ENCODE measurements at places on chromosomes 5 and 9.

DNA sequence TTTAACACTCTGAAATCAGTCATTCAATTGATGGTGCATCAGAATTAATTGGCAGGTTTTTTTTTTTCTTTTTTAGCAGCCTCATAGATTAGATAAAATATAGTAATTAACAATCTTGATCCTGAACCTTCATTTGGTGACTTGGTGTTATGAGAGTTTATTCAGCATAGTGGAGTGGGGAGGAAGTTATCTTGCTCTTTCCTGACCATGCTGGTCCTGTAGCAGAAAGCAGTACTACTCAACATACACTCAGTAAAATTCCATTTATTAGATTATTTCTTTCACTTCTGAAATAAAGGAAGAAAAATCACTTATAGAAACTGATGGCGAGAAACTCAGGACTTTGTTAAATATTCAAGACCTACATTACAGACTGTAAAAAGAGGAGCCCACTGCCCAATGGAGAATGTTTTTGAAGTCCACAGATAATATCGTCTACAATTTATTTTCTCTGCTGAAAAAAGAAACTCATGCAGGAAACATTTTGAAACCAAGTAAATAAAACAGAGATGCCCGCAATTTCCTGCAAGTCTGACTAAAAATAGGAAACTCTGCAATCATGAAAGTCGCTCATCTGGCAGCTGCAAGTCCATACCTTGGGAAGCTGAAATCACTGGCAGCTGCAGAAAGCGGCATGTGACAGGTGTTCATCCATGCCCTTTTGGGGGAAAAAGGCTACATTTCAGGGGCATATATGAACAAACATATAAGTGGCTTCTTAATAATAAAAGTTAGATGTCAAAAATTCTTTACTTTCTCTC, 233.2 kb upstream of the RFX3 start:
- H3K27me3 ChIP-seq: no peaks in the 10 kb centered on the region
- no peaks in the 10 kb centered on the region for H3K4me1 ChIP-seq

GRCh38 chr5:664994-665360, 28.2 kb downstream of the TPPP start:
- no peak overlapping the region for H3K27ac ChIP-seq
- no peaks in the 10 kb centered on the region for H3K27me3 ChIP-seq
- H3K4me3 ChIP-seq: no peak overlapping the region
- H3K36me3 ChIP-seq: no peaks in the 10 kb centered on the region
- peaks cover 11% of the 10 kb centered on the region for H3K4me1 ChIP-seq
- no peak for DNase-seq

GRCh38 chr9:4936823-4937222, 48.2 kb upstream of the JAK2 start:
- DNase-seq: no peak
- no peak overlapping the region for H3K4me3 ChIP-seq
- H3K36me3 ChIP-seq: no peaks in the 10 kb centered on the region

DNA sequence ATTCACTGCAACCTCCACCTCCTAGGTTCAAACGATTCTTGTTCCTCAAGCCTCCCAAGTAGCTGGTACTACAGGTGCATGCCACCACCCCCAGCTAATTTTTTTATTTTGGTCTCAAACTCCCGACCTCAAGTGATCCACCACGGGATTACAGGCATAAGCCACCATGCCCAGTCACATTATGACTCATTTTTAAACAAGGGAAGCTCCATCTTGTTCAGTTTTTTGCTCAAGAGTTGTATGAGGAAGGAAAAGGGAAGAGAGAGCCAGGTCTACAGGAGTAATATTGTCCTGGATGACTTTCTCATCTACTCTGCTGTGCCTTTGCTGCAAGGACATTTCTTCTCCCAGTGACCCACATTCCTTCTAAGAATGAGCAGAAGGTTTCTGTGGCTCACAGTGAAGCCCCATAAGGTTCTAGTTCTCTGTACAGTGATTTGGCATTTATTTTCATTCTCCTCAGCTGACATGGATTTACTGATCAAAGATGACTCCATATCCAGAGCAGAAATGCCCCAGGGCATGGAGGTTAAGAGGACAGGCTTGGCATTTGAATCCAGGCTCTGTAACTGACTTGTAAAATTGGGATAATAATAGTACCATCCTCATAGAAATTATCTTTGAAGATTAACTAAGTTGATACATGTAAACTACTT, 153.5 kb downstream of the CDH6 start:
- H3K27me3 ChIP-seq: no peaks in the 10 kb centered on the region
- no peaks in the 10 kb centered on the region for H3K4me1 ChIP-seq
- H3K4me3 ChIP-seq: no peak overlapping the region
- DNase-seq: no peak

- no peaks in the 10 kb centered on the region for H3K4me1 ChIP-seq
- no peak for DNase-seq
These were observed 60.5 kb downstream of the TARS1 start for GRCh38 chr5:33501260-33501659.

GRCh38 chr5:2670940-2671339, 80.5 kb downstream of the IRX2 start:
- H3K27me3 ChIP-seq: no peaks in the 10 kb centered on the region
- no peaks in the 10 kb centered on the region for H3K4me1 ChIP-seq

DNA sequence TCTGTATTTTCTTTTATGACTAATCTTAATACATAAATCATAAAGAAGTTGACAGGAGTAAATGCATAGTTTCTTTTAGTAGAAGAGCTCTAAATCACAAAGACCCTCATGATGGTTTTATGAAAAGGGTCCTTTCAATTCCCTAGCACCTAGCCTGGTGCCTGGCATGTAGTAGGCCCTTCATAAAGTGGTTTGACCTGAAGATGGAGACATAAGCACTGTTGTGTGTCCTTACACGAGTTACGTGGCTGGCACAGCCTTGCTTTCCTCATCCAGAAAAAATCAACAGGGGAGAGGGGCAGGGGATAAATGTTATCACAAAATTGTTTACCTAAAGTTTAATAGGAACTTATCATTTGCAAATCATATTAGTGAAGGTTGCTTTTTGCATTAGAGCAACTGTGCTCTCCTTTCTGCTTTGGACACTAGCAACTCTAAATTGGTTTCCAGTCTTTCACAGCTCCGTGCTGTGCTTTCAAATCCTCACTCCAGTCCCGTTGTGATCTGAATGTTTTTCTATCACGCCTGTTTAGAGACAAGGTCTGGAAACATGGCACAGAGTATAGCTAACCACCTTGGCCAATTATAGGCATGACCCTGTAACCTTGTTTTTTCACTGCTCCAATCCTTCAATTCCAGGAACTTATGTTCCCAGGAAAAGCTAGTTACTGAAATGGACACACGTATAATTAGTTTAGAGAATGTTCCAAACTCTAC, 55.7 kb downstream of the ARL15 start:
- no peak for DNase-seq
- no peaks in the 10 kb centered on the region for H3K27me3 ChIP-seq
- H3K27ac ChIP-seq: no peak overlapping the region
- H3K36me3 ChIP-seq: no peaks in the 10 kb centered on the region
- H3K4me1 ChIP-seq: no peaks in the 10 kb centered on the region
- H3K4me3 ChIP-seq: no peak overlapping the region

- DNase-seq: no peak
- H3K36me3 ChIP-seq: no peaks in the 10 kb centered on the region
- H3K27me3 ChIP-seq: no peaks in the 10 kb centered on the region
- H3K4me1 ChIP-seq: no peaks in the 10 kb centered on the region
- H3K27ac ChIP-seq: no peak overlapping the region
- no peak overlapping the region for H3K4me3 ChIP-seq
These were observed 195.6 kb upstream of the TNC start for GRCh38 chr9:115313545-115313944.

- DNase-seq: no peak
- no peak overlapping the region for H3K27ac ChIP-seq
- peaks cover 9% of the 10 kb centered on the region for H3K36me3 ChIP-seq
- no peak overlapping the region for H3K4me3 ChIP-seq
These were observed 45.5 kb downstream of the ECPAS start for GRCh38 chr9:111438541-111439235.

DNA sequence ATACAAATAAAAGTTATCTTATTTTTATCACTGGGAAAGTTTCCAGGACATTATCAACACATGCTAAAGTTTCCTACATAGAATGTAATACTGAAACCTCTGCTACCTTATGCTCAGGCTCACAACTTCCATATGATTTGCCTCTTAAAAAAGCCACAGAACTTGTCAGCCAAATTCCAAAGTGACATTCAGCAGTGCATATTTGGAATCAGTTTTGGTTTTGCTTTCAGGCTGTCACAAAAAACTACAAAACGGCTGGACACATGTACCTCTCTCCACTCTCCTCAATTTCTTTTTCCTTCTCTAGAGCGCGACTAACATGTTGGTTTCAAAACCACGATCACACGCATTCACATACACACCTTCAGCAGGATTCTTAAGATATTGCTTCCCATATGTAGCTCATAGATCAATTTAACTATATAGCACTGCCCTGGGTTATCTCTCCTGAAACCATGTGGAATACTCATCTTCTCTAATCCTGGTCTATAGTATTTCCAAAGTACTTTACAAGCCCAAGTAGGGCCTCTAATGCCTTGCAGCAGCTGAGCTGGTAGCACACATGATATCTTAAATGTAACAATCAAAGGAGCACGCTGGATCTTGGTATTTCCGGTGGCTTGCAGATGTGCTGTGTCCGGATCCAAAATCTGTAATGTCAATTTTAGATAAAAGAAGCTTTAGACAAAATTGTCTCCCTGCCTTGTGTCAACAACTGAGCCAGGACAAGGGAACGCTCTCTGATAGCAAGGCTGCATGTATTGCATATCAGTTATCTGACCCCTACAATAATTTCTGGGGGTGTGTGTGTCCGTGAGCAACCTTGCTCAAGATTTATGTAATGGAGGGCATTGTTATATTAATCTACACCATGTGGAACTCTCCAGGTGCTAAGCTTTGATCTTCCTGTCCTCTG, 203.2 kb downstream of the DMRT2 start:
- H3K27ac ChIP-seq: no peak overlapping the region
- no peaks in the 10 kb centered on the region for H3K36me3 ChIP-seq
- no peaks in the 10 kb centered on the region for H3K4me1 ChIP-seq
- H3K4me3 ChIP-seq: no peak overlapping the region

DNA sequence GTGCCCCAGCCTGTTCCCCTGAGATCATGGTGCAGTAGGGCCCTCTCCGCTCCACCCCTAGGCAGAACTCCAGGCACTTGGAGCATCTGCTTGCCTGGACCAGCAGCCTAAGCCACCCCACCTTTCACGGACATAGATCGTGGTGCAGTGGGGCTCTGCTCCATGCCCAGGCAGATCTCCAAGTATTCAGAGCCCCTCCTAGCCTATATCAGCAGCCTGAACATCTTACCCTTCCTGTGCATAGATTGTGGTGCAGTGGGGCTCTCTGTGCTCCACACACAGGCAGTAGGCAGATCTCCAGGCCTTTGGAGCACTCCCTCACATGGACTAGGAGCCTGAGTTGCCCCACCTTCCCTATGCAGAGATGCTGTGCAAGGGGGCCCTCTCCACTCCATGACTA, 103.0 kb downstream of the GLIS3 start:
- H3K4me3 ChIP-seq: no peak overlapping the region
- DNase-seq: no peak
- H3K27ac ChIP-seq: no peak overlapping the region
- H3K27me3 ChIP-seq: no peaks in the 10 kb centered on the region
- no peaks in the 10 kb centered on the region for H3K36me3 ChIP-seq

DNA sequence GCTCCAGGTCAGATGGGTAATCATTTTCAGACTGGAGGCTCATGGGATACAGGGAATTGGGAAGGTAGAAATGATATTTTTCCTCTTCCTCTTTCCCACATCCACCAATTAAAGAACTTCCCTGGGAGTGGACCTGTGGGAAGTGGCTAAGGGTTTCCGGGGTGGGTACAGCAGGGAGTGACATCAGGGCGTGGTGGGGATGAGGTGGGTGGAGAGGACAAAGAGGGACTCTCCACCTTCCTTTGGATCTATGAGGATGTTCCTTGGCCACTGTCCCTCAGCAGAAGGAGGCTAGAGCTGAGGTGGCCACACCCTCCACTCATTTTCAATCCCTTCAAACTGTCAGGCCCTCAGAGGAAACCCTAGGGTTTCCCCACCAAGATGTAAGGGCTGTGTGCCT, 54.7 kb downstream of the IRF1 start:
- H3K27ac ChIP-seq: no peak overlapping the region
- no peak overlapping the region for H3K4me3 ChIP-seq
- no peaks in the 10 kb centered on the region for H3K27me3 ChIP-seq

- H3K27ac ChIP-seq: no peak overlapping the region
- no peak overlapping the region for H3K4me3 ChIP-seq
- H3K27me3 ChIP-seq: no peaks in the 10 kb centered on the region
- no peaks in the 10 kb centered on the region for H3K36me3 ChIP-seq
- no peak for DNase-seq
These were observed 551.8 kb upstream of the TYRP1 start for GRCh38 chr9:12141422-12141821.

GRCh38 chr5:143757116-143757515, 54.8 kb upstream of the HMHB1 start:
- DNase-seq: no peak
- no peaks in the 10 kb centered on the region for H3K4me1 ChIP-seq
- H3K27ac ChIP-seq: no peak overlapping the region
- H3K36me3 ChIP-seq: no peaks in the 10 kb centered on the region

GRCh38 chr9:131080589-131080988, 15.7 kb upstream of the AIF1L start:
- H3K36me3 ChIP-seq: no peaks in the 10 kb centered on the region
- H3K27ac ChIP-seq: no peak overlapping the region
- DNase-seq: no peak

GRCh38 chr5:92206681-92207080, 823.6 kb upstream of the ARRDC3 start:
- no peak overlapping the region for H3K4me3 ChIP-seq
- no peaks in the 10 kb centered on the region for H3K4me1 ChIP-seq
- no peaks in the 10 kb centered on the region for H3K36me3 ChIP-seq
- DNase-seq: no peak

DNA sequence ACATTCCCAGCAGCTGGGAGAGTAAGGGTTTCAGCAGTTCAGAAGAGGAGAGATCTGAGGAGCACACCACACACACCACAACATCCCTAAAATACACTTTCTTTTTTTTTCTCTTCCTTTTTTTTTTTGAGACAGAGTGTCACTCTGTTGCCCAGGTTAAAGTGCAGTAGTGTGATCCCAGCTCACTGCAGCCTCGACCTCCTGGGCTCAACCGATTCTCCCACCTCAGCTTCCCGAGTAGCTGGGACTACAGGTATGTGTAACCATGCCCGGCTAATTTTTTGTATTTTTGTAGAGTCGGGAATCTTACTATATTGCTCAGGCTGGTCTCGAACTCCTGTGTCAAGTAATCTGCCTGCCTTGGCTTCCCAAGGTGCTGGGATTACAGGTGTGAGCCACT, 9.7 kb upstream of the UBAP1 start:
- H3K27me3 ChIP-seq: no peaks in the 10 kb centered on the region
- no peak for DNase-seq
- no peak overlapping the region for H3K27ac ChIP-seq
- H3K4me1 ChIP-seq: no peaks in the 10 kb centered on the region
- no peaks in the 10 kb centered on the region for H3K36me3 ChIP-seq

GRCh38 chr9:118954857-118955256, 414.4 kb downstream of the BRINP1 start:
- H3K4me1 ChIP-seq: no peaks in the 10 kb centered on the region
- no peaks in the 10 kb centered on the region for H3K27me3 ChIP-seq
- no peaks in the 10 kb centered on the region for H3K36me3 ChIP-seq
- no peak for DNase-seq

Measured in Panc1 (cell line).